ENCODE measurements at places on chromosomes 2 and 18. TPM values are rescaled to one million over a fixed set of nuclear protein-coding genes. Genes with fewer than 3 reads are reported as not detected.

DNA sequence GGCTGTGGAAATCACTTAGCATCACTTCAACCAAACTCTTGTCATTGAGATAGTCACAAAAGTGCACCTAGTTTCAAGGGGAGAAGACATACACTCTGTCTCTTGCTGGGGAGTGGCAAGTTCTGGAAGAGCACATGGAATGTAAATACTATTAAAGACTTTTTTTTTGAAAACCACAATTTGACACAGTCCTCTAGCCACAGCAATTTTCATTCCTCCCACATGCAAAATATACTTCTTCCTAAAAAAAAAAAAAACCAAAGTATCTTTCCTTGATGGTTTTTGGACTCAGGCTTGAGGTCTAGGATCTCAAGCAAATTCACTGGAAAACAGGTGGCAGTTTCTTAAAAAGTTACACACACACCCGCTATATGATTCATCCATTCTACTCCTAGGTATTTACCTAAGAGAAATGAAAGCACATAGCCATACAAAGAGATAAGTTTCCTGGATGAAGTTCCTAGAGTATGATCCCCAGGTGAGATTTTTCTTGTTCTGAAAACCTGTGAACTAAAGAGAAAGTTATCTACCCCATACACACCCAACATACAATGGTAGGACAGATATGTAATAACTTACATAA, 295.8 kb downstream of the SP3 start:
- no peak overlapping the region for H3K27ac ChIP-seq
- no peaks in the 10 kb centered on the region for H3K4me1 ChIP-seq
- no peaks in the 10 kb centered on the region for H3K27me3 ChIP-seq

GAL3ST2 gene
- total RNA-seq: 0.59 TPM

- no peak overlapping the region for H3K4me3 ChIP-seq
- H3K4me1 ChIP-seq: no peaks in the 10 kb centered on the region
- H3K27me3 ChIP-seq: no peaks in the 10 kb centered on the region
- no peak overlapping the region for H3K27ac ChIP-seq
Observed at GRCh38 chr2:120647487-120647886, 88.2 kb upstream of the GLI2 start.

- H3K4me1 ChIP-seq: no peaks in the 10 kb centered on the region
- no peak for DNase-seq
- no peak overlapping the region for H3K4me3 ChIP-seq
- H3K27ac ChIP-seq: no peak overlapping the region
- no peaks in the 10 kb centered on the region for H3K36me3 ChIP-seq
Observed at GRCh38 chr2:229350883-229351282, 79.8 kb upstream of the PID1 start.

GRCh38 chr2:233760043-233760442, at the start of gene UGT1A1:
TSS of gene UGT1A1 (plus strand) at chr2:233760270. CDS start at chr2:233760288, 18 bp downstream.
- no peaks in the 10 kb centered on the region for H3K27me3 ChIP-seq
- no peaks in the 10 kb centered on the region for H3K36me3 ChIP-seq
- DNase-seq: no peak
- H3K4me1 ChIP-seq: no peaks in the 10 kb centered on the region
- no peak within 1 kb of the TSS for H3K27ac ChIP-seq

DNA sequence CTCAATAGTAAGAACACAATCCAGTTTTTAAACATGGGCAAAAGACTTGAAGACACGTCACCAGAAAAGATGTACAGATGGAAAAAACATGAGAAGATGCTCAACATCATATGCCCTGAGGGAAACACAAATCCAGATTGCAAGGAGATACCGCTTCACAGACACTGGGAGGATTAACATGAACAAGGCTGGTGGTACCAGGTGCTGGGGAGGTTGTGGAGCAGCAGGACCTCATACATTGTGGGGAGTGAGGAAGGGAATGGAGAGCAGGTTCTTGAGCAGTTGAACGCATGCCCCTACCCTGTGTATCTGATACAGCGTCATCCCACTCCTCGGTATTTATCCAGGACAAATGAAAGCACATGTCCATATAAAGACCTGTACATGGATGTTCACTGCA, 72.1 kb downstream of the ARHGEF4 start:
- no peaks in the 10 kb centered on the region for H3K36me3 ChIP-seq
- DNase-seq: no peak
- no peak overlapping the region for H3K27ac ChIP-seq
- no peaks in the 10 kb centered on the region for H3K27me3 ChIP-seq
- H3K4me3 ChIP-seq: no peak overlapping the region

DNA sequence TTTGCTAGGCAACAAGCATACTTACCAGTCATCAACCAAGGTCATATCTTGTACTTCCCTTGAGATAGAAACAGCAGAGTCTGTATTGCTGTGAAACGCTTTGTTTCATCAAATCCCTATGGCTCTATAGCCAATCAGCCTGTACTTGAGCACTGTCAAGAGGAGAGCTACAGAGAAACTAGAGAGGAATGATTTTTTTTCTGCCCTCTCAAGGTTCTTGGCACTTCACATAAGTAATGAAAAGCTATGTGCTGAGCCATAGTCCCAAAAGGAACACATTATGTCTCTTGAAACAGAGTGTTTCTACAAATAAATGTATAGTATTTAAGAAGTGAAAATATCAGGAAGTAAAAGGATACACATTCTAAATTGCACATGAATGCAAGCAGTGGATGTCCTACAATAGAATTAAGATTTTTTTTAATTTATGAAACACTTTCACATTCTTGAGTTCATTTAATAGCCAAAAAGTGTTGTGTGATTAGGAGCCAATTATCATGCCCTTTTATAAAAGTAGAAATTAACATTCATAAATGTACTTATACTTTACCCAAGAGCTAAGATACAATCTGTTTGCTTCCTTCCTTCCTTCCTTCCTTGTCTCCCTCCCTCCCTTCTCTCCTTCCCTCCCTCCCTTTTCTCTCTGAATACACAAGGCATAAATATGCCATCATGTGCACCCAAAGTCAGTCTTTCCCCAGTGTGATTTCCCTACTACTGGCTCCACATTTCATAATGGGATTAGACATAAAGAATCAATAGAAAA, 131.8 kb downstream of the CSRNP3 start:
- H3K4me1 ChIP-seq: no peaks in the 10 kb centered on the region
- no peaks in the 10 kb centered on the region for H3K36me3 ChIP-seq
- H3K27ac ChIP-seq: no peak overlapping the region
- H3K4me3 ChIP-seq: no peak overlapping the region
- DNase-seq: no peak
- H3K27me3 ChIP-seq: no peaks in the 10 kb centered on the region

DNA sequence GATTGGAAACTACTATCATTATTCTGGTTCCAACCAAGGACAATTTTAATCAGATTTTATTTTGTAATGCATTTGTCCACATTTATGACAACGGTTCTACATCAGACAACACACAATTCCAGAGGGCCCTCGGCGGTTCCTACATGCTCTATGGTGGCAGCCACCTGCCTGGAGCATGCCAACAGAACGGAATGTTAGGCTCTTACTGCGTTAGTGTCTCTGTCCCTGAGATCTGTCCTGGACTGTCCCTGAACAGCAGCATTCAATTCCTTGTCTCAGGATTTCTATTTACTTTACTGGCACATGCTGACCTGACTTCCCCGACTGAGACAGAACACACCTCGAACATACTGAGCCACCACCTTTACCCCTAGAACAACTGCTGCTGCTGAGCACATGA, 117.7 kb downstream of the CCBE1 start:
- H3K4me1 ChIP-seq: peaks cover 8% of the 10 kb centered on the region
- no peaks in the 10 kb centered on the region for H3K27me3 ChIP-seq
- H3K4me3 ChIP-seq: no peak overlapping the region

NEU4 gene
- total RNA-seq: not detected

DNA sequence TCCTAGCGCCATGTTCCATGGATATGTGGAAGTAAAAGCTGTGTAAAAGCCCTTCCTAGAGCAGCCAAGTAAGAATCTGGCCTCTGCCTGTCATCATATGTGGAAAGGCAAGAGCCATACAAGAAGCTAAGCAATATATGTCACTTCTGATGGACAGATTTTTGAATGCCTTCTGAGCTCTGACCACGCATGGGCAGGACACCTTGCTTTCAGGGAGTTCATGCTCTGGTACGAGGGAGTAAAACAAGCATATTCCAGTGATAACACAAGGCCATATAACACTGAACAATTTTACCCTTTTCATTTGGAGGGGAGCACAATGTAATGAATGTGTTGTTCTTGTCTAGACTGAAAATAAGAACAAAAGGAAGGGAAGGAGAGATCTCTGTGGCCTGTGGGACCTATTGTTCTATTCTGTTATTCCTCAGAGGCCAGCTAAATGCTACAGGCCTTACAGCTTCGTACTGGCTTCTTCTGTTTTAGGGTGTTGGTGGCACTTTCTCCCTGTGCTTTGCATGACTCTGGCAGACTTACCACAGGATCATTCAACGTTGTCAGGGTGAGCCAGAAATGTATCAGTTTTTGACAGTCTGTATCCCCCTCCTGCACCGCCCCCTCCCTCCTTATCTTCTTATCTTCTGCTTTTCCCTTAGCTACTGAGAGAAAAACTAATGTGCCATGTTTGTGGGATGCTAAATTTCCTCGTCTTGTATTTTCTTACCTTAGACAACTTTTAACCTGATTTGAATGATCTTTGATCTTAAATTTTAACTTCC, 99.5 kb downstream of the MAP4K4 start:
- no peak overlapping the region for H3K4me3 ChIP-seq
- peaks cover 9% of the 10 kb centered on the region for H3K4me1 ChIP-seq
- no peaks in the 10 kb centered on the region for H3K27me3 ChIP-seq
- no peaks in the 10 kb centered on the region for H3K36me3 ChIP-seq

REG3G gene
- not detected for total RNA-seq

GRCh38 chr2:101064868-101065549, 62.9 kb downstream of the RPL31 start:
- no peaks in the 10 kb centered on the region for H3K27me3 ChIP-seq
- peaks cover 16% of the 10 kb centered on the region for H3K4me1 ChIP-seq
- no peak overlapping the region for H3K4me3 ChIP-seq
- no peak overlapping the region for H3K27ac ChIP-seq
- DNase-seq: no peak

CRYGC gene
- not detected for total RNA-seq

- H3K27ac ChIP-seq: no peak overlapping the region
- DNase-seq: no peak
- H3K4me1 ChIP-seq: no peaks in the 10 kb centered on the region
Observed at GRCh38 chr2:180892091-180892490, 88.3 kb upstream of the UBE2E3 start.

- H3K36me3 ChIP-seq: no peaks in the 10 kb centered on the region
- H3K27me3 ChIP-seq: no peaks in the 10 kb centered on the region
- H3K4me3 ChIP-seq: no peak overlapping the region
- H3K4me1 ChIP-seq: no peaks in the 10 kb centered on the region
Observed at GRCh38 chr2:16099326-16099725, 159.0 kb downstream of the MYCN start.

DNA sequence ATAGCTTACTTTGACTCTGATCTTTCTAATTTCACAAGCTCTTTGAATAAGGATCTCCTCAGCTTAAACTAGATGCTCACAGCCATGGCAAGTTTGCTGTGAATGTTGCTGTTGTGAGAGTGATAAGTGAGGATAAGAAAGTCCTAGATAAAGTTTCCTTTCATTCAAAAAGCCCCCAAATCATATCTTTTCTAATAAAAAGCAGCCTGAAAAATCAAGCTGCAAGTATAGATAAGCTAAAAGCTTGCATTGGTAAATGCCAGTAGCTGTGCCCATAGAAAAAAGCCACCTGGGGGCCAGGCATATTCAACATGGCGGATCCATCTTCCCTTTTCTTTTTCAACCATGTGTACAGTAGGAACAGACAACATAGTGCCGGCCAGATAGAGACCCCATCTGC, 4.3 kb downstream of the NLRC4 start:
- no peaks in the 10 kb centered on the region for H3K27me3 ChIP-seq
- no peaks in the 10 kb centered on the region for H3K36me3 ChIP-seq
- no peak for DNase-seq
- H3K4me1 ChIP-seq: no peaks in the 10 kb centered on the region

CFAP65 gene
- 5.8 TPM for total RNA-seq

- no peaks in the 10 kb centered on the region for H3K4me1 ChIP-seq
- no peak for DNase-seq
- no peak overlapping the region for H3K4me3 ChIP-seq
- H3K36me3 ChIP-seq: peaks cover 31% of the 10 kb centered on the region
- H3K27ac ChIP-seq: no peak overlapping the region
Observed at GRCh38 chr2:216066230-216066629, 15.4 kb downstream of the PECR start.

DNA sequence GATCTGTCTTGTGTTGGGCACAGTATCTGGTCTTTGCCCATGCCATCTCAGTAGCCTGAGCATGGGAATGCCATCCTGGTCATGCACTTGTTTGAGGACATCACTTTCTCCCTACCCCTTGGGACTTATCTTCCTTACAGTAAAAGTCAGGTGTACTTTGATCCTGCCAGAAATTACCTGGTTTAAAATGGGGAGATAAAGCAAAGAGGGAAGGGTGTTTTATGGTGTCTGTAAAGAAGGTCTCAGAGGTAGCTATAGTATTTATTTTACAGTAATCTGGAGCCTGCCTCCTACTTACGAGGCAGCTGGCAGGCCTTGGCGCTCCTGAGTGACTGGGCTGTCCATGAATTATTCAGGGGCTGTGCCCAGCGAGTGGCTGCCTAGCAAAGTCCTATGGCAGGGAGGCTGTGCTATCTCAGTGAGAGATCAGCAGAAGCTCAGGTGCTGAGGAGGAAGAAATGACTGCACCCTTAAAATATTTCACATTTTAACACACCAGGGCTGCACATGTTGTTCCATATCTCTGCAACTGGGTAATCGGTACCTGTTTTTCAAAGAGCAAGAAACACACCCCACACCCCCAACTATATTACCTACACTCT, 93.9 kb downstream of the SPTBN1 start:
- no peak for DNase-seq
- peak overlapping the region; percentile 13 for H3K27ac ChIP-seq
- H3K27me3 ChIP-seq: no peaks in the 10 kb centered on the region
- no peak overlapping the region for H3K4me3 ChIP-seq
- H3K36me3 ChIP-seq: no peaks in the 10 kb centered on the region

- no peaks in the 10 kb centered on the region for H3K27me3 ChIP-seq
- no peak overlapping the region for H3K4me3 ChIP-seq
- no peak overlapping the region for H3K27ac ChIP-seq
- no peaks in the 10 kb centered on the region for H3K4me1 ChIP-seq
Observed at GRCh38 chr2:33426666-33427231, 49.7 kb upstream of the RASGRP3 start.

DNA sequence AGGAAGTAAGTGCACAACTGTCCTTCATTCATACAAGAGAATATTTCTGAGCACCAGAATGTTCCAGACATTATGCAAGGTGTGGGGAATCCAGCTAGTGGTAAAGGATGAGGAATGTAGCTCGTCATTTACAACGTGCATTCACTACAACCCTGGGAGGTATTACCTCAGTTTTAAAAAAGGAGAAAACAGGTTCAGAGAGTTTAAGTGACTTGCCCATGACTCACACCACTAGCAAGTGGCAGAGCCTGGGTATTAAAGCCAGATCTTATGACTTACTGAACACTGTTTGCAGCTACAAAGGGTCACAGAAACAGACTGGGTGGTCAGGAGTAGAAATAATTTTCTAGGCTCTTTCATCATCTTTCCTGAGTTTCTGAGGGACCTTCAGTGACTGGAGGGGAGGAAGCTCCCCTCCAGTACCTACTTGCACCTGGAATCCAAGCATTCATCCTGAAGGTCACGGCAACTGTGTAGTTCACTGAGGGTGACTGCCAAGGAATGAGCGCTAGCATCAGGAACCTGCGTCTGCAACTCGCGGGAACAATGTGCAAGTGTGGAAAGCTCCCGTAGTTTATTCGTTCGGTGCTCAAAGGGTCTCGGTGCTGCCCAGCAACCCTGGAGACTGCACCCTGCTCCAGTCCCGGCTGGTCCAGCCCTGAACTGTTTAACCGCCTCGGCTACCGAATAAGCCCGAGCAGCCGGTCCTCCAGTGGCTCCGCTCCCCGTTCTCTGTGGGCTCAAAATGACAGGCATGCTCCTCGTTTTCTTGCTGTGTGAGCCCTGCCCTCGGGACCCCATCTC, 647 bp downstream of the CCDC121 start:
- H3K4me1 ChIP-seq: peaks cover 24% of the 10 kb centered on the region
- peak; percentile 26 for DNase-seq
- peaks cover 29% of the 10 kb centered on the region for H3K36me3 ChIP-seq
